ENCODE measurements at places on chromosomes 1 and 21.

DNA sequence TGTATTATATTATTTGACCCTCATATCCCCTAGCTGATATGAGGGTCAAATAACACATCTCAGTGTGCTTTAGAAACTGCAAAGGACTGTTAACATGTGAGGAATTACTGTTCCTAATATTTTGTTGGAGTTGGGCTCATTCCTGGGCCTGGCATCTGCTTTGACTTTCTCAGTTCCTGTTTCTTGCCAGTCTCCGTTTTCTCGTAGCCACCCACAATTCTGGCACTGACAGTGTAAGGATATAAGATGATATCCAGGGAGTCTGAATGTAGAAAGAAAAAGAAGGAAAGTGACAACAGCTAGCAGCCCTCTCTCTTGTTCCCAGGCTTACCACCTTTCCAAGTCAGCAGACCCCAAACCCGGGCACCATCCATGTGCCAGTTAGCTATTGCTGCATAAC lies 54.4 kb upstream of the SCMH1 start:
- no peak for DNase-seq

DNA sequence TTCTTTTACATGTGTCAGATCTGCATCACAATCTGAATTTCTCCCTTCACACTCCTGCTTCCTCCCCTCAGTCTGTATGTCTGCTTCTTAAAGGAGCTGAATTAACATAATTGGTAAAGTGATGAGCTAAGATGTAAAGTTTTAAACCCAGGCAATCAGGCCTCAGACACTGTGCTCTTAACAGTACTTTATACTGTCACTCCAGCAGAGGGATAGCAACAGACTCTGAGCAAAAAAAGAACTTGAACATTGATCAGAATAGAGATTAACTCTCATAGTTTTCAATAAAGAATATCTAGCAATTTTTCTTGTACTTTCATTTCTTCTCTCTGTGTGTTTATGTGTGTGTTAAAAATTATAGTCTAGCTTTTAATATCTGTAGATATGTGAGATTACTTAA lies 110.3 kb downstream of the DUSP10 start:
- no peak for DNase-seq

GRCh38 chr1:214349781-214350180 lies 68.8 kb downstream of the SMYD2 start:
- DNase-seq, result no peak

DNA sequence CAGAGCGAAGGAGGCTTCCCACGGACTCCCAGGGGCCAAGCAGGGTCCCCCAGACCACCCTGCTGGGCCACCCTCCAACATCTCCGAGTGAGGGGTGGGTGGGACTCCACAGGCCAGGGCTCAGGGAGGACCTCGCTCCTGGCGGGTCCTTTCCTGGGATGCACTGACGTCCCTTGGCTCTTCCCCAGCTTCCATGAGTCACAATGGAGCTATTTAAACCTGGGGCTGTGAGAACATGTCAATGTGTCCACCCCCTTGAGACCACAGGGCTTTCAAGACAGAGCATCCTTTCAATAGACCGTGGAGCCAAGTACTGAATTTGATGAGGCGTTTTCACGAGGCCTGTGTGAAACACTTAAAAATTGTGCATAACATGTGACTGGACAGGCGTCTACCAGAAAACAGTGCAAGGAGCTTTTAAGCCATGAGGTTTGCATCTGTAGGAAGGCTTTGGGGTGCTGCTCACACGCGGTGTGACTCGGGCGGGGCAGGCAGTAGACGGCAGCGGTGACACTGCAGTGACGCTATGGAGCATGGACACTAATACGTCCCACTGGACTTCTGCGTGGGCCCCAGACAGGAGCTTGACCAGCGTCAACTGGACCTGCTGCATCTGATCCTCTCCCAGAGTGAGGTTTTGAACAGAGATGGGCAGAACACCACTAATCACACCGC lies 24.1 kb upstream of the NPHP4 start:
- no peak for DNase-seq

DNA sequence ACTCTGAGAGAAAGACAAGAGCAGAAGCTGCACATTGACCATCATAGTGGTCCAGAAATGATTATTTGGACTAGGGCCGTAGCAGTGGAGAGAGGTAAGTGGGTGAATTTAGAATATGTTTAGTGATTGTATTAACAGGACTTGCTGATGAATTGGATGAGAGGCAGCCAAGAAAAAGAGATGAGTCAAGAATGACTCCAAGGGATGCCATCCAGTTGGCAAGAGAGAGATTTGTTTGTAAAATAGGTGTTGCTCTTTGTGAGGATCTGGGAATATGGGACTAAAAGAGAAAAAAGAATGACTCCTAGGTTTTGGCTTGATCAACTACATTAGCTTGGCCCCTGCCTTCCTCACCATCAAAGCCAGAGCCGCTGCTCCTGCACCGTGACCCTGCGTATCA lies 54.2 kb upstream of the ARTN start:
- no peak for DNase-seq

- DNase-seq, result no peak
Measured at GRCh38 chr1:21607549-21608529, 61.3 kb downstream of the RAP1GAP start.

GRCh38 chr1:26582836-26583460 lies 53.4 kb downstream of the RPS6KA1 start:
- DNase-seq, result no peak

- DNase-seq, result no peak
Measured at GRCh38 chr1:219083631-219084030, 90.0 kb upstream of the LYPLAL1 start.

- DNase-seq, result no peak
Measured at GRCh38 chr1:25641931-25642573, 25.5 kb downstream of the MAN1C1 start.

DNA sequence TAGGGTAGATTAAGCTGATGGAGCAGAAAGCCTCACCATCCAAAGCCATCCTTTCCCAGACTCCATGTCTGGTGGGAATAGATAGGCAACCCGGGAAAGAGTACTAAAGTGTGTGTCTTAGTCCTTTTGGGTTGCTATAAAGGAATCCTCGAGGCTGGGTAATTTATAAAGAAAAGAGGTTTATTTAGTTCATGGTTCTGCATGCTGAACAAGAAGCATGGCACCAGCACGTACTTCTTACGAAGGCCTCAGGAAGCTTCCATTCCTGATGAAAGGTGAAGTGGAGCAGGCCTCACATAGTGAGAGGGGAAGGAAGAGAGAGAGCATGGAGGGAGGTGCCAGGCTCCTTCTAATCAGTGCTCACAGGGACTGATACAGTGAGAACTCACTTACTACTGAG lies 6.2 kb upstream of the SLC37A1 start:
- no peak for DNase-seq

GRCh38 chr1:49526672-49527071 lies 497.1 kb downstream of the AGBL4 start:
- no peak for DNase-seq

GRCh38 chr1:6723621-6724428 lies 22.2 kb upstream of the DNAJC11 start:
- no peak for DNase-seq

GRCh38 chr1:226616636-226617035 lies 68.1 kb downstream of the STUM start:
- DNase-seq, result no peak

GRCh38 chr1:154972517-154973343 lies 1.8 kb upstream of the CKS1B start:
- no peak for DNase-seq

All from stimulated activated CD8-positive, alpha-beta memory T cell treated with anti-CD3 and anti-CD28 coated beads, Interleukin-7, amount 100 ng/mL, for 1 hour (primary cell).